ENCODE measurements at places on chromosomes 11 and 22.

DNA sequence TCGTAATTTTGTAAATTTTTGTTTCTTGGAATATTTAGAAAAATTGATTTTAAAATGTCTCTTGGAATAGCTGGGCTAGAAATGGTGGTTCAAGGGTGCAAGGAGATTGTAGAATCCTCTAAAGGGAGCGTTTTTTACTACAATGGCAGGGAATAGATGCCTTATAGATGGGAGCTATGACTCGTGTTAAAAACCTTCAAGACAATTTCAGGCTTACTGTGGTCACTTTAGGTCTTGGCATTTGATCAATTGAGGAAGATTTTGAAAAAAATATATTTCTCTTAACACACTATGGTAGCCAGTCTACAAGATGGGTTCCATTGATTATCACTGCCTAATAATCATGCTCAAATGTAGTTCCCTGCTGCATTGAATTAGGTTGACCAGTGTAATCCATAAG, 25.0 kb downstream of the METTL15 start:
- DNase-seq, result no peak

DNA sequence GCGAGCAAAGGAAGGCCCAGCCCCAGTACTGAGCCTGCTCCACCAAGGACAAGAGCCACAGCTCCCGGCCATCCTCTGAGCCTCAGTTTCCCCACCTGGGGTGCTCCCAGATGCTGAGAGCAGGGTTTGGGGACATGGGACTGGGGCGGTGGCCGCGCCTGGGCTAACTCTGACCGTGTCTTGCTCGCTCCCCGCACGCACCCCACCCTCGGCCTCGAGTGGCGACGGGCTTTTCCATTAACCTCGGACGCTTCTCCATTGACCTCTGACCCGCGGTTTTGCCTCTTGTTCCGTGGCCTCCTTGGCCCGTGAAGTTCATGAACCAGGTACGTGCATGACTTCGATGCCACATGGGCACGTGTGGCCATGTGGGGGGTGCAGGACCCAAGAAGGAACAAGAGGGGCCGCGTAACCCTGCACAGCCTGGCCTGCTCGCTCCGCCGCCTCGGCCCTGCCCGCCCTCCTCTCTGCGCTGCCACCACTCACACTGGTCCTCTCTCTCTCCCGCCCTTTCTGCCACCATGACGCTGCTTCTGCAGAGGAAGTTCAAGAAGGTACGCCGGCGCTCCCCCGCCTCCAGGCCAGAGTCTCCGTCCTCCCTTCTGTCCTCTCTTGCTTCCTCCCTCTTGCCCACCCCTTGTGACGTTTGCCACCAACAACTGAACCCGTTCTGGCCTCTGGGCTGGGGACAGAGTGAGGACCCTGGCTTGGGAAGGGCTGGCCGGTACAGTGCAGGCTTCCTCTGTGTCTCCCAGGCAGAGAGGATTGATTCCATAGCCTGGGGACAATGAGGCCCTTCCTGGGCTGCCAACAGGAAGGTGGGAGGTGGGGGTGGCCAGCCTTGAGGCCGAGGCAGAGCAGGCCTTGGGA, 6.9 kb downstream of the TNNT3 start:
- DNase-seq, result no peak

DNA sequence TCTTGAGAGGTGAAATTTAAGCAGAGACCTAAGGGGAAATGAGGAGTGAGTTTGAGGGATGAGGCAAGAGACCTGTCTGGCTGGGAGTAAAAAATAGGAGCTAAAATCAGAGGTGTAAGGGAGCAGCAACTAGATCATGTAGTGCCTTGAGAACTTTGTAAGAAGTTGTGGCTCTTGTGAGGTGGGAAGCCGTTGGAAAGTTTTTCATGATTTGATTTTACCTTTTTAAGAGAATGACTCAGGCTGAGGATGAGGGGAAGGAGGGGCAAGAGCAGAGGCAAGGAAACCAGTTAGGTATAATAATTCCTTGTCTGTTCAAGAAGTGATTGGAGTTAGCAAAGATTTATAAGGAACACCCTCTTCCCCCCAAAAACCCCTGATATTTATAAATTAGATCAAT, 25.8 kb downstream of the QSER1 start:
- DNase-seq, result no peak

DNA sequence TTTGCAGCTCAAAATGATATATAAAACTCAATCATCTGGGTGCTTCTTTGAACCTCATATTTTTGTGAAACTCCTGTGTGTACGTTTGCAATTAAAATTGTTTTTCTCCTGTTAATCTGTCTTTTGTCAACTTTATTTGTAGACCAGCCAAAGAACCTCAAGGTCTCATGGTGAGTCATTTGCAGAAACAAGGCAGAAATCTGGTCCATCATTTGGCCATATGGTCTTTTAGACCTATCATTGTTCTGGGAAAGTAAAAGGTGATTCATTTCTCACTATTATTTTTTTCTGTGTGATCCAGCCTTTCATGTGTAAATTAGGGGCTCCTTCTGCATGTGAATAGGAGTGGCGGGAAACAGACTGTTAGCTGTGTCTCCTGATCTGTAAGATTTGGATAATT, 399.1 kb upstream of the DDI1 start:
- DNase-seq, result no peak

DNA sequence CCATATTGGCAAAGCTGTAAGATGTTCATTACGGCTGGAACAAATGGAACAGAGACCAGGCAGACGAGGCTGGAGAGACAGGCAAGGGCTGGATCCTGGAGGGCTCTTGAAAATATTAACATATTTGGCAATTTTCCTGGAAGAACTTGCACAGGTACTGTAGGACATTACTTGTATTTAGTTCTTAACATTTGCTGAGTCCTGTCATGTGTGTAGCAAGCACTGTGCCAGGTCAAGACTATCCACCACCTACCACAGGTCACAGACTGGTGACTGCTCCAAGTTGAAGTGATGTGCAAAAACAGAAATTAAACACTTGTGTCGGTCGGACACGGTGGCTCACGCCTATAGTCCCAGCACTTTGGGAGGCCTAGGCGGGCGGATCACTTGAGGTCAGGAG, 58.7 kb upstream of the TNRC6B start:
- no peak for DNase-seq

GRCh38 chr11:83641511-83641910, 355.3 kb upstream of the CCDC90B start:
- DNase-seq, result no peak

GRCh38 chr22:30667107-30667493, 575 bp downstream of the DUSP18 start:
- DNase-seq, result no peak

DNA sequence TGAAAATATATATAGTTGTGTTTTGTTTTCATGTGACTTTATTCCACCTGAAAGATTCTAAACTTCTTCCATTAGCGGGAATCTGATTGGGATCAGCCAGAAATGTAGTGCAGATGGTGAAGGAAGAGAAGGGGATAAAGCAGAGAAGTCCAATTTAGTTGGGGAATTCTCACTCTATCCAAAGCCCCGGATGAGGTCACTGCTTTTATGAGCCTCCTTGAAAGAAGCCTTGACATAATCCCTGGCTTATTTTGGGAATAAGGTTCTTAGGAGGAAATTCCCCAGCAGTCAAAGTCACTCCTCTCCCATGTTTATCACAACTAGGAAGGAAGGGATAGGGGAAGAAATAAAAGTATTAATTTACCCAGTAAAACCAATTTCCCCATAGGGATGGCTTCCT, 41.1 kb downstream of the OSBP start:
- no peak for DNase-seq

DNA sequence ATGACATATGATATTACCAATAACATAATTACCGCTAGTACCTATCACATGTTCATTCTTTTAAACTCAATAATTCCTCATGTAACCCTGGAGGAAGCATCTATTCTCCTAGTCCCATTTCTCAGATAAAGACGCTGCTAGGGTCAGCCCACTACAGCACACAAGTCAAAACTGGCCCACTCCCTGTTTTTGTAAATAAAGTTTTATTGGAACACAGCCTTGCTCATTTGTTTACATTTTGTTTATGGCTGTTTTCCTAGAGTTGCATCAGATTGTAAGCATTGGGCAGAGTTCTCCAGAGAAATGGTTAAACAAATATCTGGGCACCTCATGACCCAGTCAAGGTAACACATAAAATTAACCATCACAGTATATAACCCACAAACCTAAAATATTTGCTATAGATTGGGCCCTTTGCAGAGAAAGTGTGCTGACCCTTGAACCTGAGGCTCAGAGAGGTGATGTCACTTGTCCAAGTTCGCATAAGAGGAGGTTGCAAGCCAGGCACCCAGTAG, 36.8 kb downstream of the MN1 start:
- no peak for DNase-seq

- DNase-seq, result no peak
Observed at GRCh38 chr11:4181782-4182721, 87.5 kb downstream of the RRM1 start.

- no peak for DNase-seq
Observed at GRCh38 chr11:46901156-46901555, 17.2 kb downstream of the LRP4 start.

DNA sequence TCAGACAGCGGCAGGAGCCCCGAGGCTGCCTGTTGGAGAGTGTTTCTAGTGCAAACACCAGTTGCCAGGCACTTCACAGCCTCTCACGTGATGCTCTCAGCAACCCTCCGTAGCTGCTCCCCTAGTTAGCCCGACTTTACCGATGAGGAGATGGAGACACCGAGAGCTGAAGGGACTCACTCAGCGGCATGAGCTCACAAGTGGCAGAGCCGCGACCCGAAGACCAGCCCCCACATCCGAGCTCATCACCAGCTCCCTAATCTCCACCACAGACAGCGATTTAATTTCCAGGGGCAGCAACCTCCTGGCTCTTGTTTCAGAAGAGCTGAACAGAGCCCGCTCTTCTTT, 28.7 kb upstream of the RTL6 start:
- no peak for DNase-seq

GRCh38 chr11:12810568-12810894, 136.3 kb downstream of the TEAD1 start:
- DNase-seq, result no peak

DNA sequence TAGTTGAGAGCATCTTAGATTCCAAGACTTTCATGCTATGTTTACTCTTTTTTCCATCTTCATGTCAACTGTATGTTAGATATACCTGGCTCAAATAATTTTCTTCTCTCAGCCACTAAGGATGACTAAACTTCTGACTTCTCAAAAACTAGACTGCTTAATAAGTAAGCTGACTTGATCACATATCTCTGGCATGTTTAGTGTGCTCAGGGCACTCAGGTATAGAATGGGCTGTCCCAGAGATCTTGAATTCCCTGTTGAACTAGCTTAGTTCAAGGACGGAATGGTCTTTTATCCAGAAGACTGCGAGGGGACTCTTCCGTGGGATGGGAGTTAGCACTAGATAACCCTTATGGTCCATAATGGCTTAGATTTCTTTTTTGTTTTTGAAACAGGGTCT, 13.0 kb downstream of the NEU3 start:
- no peak for DNase-seq

DNA sequence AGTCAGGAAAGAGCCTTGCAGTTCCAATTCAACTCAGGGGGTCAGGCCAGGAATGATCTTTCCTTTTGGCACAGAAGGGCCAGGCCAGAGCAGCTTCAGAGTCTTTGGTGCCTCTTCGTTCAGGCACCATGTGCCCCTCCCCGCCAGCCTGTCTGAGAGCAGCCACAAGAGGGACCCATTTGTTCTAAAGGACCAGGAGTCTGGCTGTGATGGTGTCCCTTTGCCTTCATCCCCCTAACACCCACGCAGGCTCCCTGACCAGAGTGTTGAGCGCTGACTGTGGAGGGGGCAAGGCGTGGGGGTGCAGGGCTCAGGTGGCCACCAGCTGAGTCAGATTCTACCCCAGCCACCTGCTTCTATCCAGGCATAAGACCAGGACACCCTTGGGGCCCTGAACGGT, 156.4 kb downstream of the TTC17 start:
- DNase-seq, result no peak

DNA sequence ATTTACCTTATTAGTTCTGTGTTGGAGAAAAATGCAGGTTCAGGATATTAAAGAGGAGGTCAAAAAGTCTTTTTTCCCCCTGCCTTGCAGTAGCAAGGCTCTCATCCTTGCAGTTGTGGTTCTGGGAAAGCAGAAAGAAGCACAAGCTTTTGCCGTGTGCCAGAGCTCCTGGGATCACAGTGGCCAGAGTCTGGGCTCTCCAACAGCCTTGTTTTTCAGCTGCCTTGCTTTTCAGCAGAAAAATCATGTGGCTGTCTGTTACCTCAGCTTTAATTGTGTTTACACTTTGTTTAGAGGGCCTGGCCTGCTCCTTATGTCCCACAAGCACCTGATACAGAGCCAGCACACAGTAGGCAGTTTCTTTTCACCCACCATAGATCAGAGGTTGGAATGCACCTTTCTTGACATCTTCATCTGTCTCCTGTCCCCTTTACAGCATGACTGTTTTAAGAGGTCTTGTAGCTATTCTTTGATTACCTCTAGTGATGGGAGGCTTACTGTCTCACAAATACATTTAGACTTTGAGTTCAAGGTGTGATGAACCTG, 67.5 kb downstream of the TEAD1 start:
- no peak for DNase-seq

- DNase-seq, result no peak
Observed at GRCh38 chr11:114172055-114172861, 112.7 kb downstream of the ZBTB16 start.

DNA sequence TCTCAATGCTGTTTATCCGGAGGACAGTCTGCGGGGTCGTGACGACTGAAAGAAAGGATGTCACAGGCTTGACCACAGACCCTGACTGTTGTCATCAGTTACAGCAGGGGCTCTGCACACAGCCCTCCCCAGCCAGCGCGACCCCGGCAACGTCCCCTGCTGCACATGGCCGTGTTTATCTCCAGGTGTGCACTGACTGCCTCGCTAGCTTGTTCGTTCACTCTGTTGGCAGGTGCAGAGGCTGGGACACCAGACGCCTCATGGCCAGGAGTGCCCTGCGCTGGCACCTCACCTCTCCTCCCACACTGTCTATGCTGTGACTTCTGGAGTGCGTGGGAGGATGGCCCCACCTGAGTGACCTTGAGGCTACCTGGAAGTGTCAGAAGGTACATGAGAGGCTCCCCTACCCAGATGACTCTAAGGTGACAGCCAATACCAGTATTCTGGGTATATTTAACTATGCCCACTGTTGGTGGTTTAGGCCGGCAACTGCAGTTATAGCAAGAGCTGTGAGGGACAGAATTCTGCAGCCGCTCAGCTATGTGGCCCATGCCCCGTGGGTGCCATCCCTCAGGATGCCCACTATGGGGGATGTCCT, 12.2 kb downstream of the MRPL21 start:
- DNase-seq, result no peak

GRCh38 chr22:31650391-31650790, 11.6 kb downstream of the PISD start:
- no peak for DNase-seq

DNA sequence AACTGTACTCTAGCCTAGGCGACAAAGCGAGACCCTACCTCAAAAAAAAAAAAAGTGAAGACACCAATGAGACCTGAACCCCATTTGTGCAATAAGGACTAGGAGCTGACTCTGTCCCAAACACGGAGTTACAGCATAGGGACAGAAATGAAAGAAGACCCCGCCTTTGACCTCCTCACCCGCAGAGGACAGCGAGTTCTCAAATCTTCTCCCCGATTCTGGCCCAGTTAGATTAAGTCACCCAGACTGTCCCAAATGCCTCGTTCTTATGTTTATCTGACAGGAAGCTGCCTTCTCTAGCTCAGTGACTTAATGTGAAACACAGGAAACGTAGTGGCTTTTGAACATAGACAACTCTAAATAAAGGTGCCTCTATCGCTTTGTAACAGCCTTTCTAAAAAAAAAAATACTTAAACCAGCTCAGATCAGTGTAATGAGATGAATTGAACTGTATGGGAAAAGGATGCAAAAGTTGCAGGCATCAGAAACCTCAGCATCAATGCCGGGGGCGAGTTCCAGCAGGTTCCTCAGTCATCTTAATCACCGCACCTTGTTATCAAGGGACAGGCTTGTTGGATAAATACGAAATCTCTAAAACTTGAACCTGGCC, 10.6 kb downstream of the MYH9 start:
- DNase-seq, result no peak

Measured in activated CD8-positive, alpha-beta memory T cell treated with anti-CD3 and anti-CD28 coated beads for 48 hours (primary cell).